NCI-H748 treated with DMSO at 0.1 percent for 48 hours (cell line): ENCODE measurements at places on chromosomes 12 and 14.

DNA sequence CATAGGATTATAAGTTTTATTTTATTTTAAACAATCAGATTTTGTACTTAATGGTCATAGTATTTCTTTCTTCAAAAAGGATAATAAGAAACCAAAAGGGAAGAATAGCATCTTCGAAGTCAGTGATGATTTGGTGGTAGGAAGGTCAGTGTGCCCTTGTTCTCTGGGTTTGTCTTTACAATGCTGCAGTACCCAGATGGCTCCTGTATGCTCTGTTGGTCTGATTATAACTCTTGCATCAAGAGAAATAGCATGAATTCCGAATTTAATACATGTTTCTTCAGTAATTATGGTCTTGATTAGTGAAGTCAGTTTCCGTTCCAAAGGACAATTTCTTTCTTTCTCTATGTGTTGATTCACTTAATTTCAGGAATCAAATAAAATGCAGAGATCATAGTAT lies 180.2 kb downstream of the TMTC2 start:
- no peak for DNase-seq

- DNase-seq = no peak
Measured at GRCh38 chr12:120237360-120238171, 28.0 kb downstream of the PXN start.

GRCh38 chr14:26730929-26731618 lies 133.2 kb upstream of the NOVA1 start:
- peak; percentile 38 for DNase-seq

GRCh38 chr12:117006333-117006732 lies 92.9 kb downstream of the TESC start:
- DNase-seq = no peak

- peak; percentile 66 for DNase-seq
Measured at GRCh38 chr12:48189331-48190125, 6.1 kb downstream of the CCDC184 start.
